ENCODE measurements at places on chromosomes 1 and 21. TPM values are rescaled to one million over a fixed set of nuclear protein-coding genes. Genes with fewer than 3 reads are reported as not detected.

Gene LCE3B
- not detected for total RNA-seq

Gene CNIH3
- total RNA-seq = 0.45 TPM

Gene NBPF9
- total RNA-seq = 26.9 TPM

Gene SLC16A4
- 6.4 TPM for total RNA-seq

Gene ZNHIT6
- 6.7 TPM for total RNA-seq

Gene SYT14
- total RNA-seq = not detected

Gene NFYC
- total RNA-seq = 76.4 TPM

Gene MNDA
- total RNA-seq = 4.8 TPM

Gene LEPR
- total RNA-seq = 20.9 TPM

Gene FAM151A
- not detected for total RNA-seq

Gene ATAD3C
- not detected for total RNA-seq

Gene S100A7A
- total RNA-seq = not detected

Gene CD160
- 4.8 TPM for total RNA-seq

Gene C2CD2
- 13.4 TPM for total RNA-seq
